Left lung (tissue), 14 donors: ENCODE measurements at places on chromosomes 3 and 15. TPM values are rescaled to one million over a fixed set of nuclear protein-coding genes. Genes with fewer than 3 reads are reported as not detected.

FEZF2 gene
- polyA plus RNA-seq, result not detected

RPL4 gene
- polyA plus RNA-seq, result 4,241 TPM

BNC1 gene
- polyA plus RNA-seq, result 0.96 TPM

ANKUB1 gene
- 0.44 TPM for polyA plus RNA-seq

PLCH1 gene
- 24.2 TPM for polyA plus RNA-seq

DNA sequence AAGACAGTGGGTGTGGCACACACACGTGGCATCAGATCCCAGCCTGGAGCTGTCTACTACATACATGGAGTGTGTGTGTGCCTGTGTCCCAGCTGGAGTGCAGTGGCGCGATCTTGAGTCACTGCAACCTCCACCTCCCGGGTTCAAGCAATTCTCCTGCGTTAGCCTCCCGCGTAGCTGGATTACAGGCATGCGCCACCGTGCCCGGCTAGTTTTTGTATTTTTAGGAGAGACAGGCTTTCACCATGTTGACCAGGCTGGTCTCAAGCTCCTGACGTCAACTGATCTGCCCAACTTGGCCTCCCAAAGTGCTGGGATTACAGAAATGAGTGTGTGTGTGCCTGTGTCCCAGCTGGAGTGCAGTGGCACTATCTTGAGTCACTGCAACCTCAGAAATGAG is 108.8 kb downstream of the IL12A start:
- DNase-seq, result no peak

DNA sequence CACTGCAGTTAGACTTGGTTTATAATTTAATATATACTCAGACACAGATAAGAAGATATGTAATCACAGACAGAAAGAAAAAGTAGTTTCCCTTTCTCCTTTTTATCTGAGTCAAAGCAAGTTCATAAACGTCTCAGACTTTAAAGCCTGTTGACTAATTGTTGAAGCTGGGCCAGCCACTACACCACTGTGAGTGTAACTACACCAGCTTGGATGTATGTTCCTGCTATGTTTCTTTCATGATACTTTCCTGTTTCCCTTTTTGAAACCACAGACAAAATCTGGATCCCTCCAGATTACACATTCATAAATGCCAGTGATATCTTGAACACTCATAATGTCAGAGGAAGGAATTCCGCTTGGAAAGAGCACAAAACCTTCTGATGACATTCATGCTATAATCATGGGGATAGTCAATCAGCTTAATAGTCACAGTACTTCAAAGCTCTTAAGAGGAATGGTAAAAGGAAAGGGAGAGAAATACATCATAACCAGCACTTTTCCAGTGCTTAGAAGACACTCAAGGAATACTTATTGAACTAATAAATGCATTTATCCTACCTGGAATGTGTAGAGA is 32.0 kb downstream of the KCNMB2 start:
- no peak for DNase-seq

DNA sequence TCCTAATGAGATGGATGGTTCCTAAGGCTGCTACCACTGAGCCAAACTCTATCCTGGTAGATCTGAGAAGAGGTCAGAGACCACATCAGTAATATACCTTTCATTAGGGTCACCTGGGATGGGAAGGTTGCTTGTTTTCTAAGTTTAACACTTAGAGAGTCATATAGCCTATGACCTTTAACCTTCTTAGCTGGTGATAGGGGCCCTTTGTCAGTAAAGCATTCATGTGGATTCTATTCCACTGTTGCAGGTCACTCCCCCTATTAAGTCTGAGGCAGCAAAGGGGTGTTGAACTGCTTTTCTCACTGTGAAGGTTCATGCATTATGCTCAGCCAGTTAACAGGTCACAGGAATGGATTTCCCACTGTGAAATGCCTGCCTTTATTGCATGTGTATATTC is 6.1 kb upstream of the ZNF609 start:
- DNase-seq, result no peak
